Stimulated activated CD4-positive, alpha-beta T cell treated with anti-CD3 and anti-CD28 coated beads, TNF-alpha, amount 100 ng/mL, for 24 hours (primary cell): ENCODE measurements at places on chromosomes 7 and 10.
A peak's percentile ranks its signal among the peaks of the same experiment; 100 is the strongest.

GRCh38 chr7:151454932-151455530 lies 15.1 kb upstream of the CRYGN start:
- DNase-seq: no peak

GRCh38 chr10:74437822-74438221 lies 286.8 kb downstream of the ADK start:
- no peak for DNase-seq

DNA sequence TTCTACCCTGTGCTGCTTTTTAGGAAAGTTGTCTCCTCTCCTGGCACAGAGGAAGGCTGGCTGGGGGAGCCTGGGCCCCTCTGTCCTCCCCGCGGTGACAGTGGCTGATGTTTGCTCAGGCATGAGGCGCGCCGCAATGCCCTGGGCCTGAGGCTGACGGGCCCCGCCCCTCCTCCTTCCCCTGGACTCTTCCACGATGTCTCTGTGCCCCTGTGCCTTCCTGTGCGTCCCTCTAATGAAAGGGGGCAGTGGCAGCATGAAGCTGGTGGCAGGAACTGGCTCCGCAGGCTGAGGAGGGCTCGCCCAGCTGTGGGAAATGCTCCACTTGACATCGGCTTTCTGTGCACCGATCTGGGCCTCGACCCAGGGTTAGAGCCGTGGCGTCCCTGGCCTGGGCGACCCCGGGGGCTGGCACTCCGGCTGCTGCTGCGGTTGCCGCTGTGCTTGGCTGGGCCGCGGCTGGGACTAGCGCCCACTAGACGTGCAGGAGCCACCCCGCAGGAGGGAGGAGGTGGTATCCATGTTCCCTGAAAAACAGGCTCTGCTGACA lies 67.9 kb downstream of the ZNF680 start:
- DNase-seq: no peak

- DNase-seq: no peak
Measured at GRCh38 chr7:151715666-151716315, 161.1 kb downstream of the PRKAG2 start.

GRCh38 chr10:92688573-92688926 lies 1.2 kb upstream of the HHEX start:
- no peak for DNase-seq

DNA sequence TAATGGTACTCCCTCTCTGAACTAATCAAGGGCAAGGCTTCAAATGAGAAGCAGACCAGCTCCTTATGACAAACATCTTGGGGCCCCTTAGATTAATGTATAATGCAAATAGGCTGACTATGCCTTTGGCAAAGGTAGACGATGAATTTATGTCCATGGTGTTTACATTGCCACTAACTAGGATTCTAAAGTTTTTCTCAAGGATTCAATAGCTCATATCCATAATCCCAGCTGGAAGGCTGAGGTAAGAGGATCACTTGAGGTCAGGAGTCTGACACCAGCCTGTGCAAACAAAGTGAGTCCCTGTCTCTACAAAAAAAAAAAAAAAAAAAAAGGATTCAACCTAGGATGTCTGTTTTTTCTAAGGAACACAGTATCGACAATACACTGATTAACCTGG lies 96.5 kb downstream of the ORC5 start:
- DNase-seq: no peak

- peak; percentile 34 for DNase-seq
Measured at GRCh38 chr7:158695726-158696452, 8.7 kb downstream of the NCAPG2 start.

- DNase-seq: no peak
Measured at GRCh38 chr10:188546-188945, 53.3 kb downstream of the ZMYND11 start.

GRCh38 chr7:4774658-4775249 lies 669 bp upstream of the AP5Z1 start:
- peak; percentile 12 for DNase-seq

GRCh38 chr7:87475359-87476178 lies at the start of gene ABCB4:
ABCB4 (minus strand) TSS chr7:87475680; CDS start chr7:87475465, 215 bp downstream.
- DNase-seq: no peak

DNA sequence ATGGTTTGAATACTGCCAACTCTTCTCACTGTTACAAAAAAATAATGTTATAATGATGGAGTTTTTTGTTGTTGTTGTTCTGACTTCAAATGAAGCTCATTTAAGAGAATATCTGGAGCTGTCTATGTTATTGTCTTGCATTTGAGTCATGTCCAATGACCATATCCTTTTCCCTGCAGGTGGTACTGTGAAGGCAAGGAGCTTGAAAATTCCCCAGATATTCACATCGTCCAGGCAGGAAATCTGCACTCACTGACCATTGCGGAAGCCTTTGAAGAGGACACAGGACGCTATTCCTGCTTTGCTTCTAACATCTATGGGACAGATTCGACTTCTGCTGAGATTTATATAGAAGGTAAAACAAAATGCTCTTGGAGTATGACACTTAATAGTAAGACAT lies 33.5 kb downstream of the MYPN start:
- DNase-seq: no peak

DNA sequence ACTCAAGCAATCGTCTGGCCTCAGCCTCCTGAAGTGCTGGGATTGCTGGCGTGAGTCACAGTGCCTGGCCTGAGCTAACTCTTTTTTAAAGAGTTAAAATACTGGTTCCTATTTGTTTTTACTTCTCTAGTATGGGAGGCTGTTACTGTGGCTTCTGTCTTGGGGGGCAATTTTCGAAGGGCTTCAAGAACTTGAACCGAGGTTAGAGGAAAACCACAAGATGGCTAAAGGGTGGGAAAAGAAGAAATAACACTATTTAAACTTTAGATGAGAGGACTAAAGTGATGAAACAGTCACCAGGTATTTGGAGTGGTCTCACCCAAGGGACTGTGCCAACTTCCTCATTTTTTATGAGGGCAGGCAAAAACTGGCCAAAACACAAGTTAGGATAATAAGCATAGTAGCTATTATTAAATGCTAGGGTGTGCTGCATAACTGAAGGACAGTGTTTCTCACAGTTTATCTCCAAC lies 17.8 kb downstream of the MET start:
- DNase-seq: no peak

DNA sequence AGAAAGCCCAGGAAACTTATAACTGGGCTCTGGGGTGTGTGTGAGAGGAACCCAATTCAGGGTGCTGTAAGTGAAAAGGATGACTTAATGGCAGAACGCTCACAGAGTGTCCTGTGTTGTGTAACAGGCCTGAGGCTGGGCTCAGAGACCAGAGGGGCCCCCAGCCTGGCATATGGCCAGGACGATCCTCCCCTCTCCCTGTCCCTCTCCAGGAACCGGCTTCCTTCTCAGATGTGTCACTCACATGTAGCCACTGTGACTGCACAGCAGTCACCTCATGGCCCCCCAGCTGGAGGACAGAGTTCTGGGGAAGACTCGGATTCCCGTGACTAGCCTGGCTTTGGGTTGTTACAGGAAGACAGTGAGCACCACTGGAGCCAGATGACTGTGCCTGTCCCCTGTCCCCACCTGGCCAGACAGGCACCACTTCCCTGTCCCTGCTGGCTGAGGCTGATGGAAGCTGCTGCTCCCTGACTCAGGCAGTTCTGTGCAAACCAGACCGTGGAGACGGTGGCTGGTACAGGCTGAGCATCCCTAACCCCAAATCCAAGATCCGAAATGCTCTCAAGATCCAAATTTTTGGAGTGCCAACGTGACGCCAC lies 220.5 kb downstream of the MLLT10 start:
- DNase-seq: no peak

- no peak for DNase-seq
Measured at GRCh38 chr7:94182721-94183120, 178.6 kb upstream of the BET1 start.

GRCh38 chr10:101550965-101551364 lies 37.1 kb downstream of the POLL start:
- DNase-seq: no peak

DNA sequence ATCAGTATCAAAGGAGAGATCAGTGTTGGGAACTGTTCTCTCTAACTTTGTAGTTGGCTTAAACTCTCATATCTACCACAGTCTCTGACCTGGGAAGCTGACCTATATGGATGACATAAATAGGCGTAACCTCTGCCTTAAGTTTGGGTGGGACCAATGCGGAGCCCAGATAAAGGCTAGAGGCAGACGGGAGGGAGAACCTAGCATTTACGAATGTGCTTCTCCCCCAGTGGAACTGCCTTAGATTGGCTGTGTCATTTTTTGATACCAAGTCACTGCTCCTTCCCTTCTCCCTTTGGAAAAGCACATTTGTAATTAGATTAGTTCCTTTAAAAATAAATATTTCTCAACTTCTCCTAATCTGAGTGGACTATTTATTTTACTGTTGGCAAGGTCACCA lies 23.7 kb upstream of the LRRN3 start:
- no peak for DNase-seq

DNA sequence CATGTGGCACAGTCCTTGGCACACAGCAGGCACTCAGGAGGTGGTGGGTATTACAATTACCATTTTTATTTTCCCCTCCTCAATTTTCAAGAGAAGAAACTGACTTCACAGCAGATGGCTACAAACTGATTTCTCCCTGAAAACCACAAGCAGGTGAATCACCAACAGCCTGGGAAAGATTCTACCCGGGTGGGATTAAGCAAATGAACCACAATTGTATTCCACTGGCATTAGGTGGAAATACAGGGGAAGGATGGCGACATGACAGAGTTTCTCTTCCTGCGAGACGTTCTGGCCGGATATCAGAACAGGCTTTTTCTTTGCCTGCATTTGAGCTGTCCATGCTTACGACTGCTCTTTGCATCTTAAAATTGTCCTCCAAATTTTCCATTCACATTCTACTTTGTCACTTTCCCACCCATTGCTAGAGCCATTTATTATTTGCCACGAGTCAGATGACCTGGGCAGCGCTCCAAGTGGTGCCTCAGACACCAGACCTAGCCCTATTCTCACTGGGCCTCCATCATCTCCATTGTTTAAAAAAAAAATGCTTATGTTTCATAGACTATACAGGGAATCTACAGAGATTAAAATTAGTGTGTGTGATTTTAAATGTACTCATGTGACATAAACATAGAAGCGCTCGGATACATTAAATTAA lies 4.6 kb downstream of the DENND11 start:
- no peak for DNase-seq

GRCh38 chr7:100588438-100588837 lies 2.3 kb downstream of the FBXO24 start:
- DNase-seq: no peak

GRCh38 chr10:95414844-95415485 lies 124.2 kb upstream of the PDLIM1 start:
- no peak for DNase-seq

GRCh38 chr7:36860681-36861080 lies 136.4 kb upstream of the AOAH start:
- no peak for DNase-seq

- DNase-seq: no peak
Measured at GRCh38 chr10:132418527-132419416, 21.8 kb downstream of the PWWP2B start.

DNA sequence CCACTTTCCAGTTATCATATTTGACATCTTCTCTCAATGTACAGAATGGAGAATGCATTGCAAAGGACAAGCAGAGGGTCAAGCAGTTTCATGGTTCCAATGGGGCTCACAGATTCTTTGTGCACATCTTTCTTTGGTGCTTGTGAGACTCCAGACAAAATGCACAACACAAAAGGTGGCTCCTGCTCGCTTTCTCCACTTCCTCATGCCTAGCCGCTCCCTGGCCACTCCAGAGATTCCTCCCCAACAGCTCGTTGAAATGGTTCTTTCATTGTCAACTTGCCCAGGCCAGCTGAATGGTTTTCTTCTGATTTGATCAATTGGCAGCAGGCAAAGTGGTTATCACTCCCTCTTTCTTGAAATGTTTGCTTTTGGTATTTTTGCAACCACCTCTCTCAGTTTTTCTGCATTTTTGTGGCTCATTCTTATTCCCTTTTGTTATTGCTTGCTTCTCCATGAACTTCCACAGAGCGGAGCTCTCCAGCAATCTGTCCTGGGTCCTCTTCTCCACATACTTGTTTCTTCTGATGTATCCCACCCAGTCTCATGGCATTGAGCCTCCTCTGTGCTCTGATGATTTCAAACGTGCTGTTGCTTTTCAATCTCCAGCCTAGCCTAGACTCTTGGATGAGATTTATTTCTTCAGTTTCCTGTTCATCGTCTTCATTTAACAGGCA lies 507.8 kb upstream of the MKI67 start:
- DNase-seq: no peak

DNA sequence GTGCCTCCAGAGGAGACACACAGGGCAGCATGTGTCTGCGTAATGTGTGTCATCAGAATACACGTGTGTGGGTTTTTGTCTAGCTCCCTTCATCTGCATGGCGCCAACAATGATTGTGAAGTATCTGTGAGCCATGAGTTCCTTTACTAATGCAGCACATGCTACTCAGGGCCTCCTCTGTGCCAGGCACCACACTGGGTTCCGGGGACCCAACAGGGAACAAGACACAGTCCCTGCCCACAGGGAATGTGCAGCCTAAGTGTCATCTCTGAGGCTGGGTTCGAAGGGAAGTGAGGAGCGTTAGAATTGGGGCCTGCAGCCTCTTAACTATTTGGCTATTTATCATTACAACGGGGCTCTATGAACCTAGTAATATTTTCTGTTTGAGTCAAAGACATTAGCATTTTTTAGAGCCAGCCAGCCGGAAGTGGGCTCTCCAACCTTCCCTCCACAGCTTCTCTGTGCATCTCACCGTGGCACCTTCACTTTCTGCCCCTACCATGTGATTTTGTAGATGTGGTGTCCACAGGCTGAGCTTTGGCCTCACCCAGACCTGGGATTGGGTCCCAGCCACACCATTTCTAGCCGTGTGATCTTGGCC lies 43.9 kb upstream of the SRGN start:
- no peak for DNase-seq

DNA sequence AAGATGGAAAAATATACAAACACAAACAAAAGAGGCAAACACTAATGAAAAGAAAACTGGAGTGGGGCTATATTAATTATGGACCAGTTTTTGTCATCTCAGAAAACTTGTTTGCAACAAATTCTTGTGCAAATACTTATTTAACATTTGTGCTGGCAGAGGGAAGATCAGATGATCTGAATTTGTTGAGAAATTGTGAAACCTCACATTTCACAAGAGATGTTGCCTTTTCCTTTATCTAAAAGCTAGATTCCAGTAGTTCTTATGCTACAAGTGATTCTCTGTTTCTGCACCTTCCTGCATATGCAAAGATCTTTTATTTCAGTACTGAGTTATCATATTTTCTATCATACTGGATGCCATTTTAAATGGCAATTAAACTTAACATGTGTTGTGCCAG lies 320.7 kb downstream of the SUGCT start:
- no peak for DNase-seq

GRCh38 chr10:75655791-75656451 lies 224.5 kb downstream of the LRMDA start:
- DNase-seq: no peak
